ENCODE measurements at places on chromosomes 3 and 15. TPM values are rescaled to one million over a fixed set of nuclear protein-coding genes. Genes with fewer than 3 reads are reported as not detected.

Gene USP3
- 63.9 TPM for total RNA-seq

Gene RSL24D1
- 74.0 TPM for total RNA-seq

Gene CEMIP
- total RNA-seq: 0.12 TPM

Gene SH3GL3
- total RNA-seq: not detected

Gene ECE2
- not detected for total RNA-seq

Gene SPINK8
- not detected for total RNA-seq

Gene ARGFX
- not detected for total RNA-seq

Gene BCHE
- total RNA-seq: not detected

Gene PYGO1
- total RNA-seq: not detected

Gene GP9
- total RNA-seq: not detected

Gene CCR8
- total RNA-seq: 11.3 TPM

Gene SERPINI2
- total RNA-seq: not detected

Gene ANO10
- 8.9 TPM for total RNA-seq

Gene LAMB2
- not detected for total RNA-seq

Gene PROK2
- not detected for total RNA-seq

Gene RASL12
- total RNA-seq: not detected

Gene FAM219B
- 92.8 TPM for total RNA-seq

Gene CLEC3B
- total RNA-seq: 1.0 TPM

Gene NBEAL2
- total RNA-seq: 303 TPM

Gene HEXA
- total RNA-seq: 90.3 TPM

Gene POPDC2
- 2.0 TPM for total RNA-seq

Gene PP2D1
- total RNA-seq: not detected

Gene SEMA5B
- not detected for total RNA-seq

Gene DENND6A
- 27.6 TPM for total RNA-seq

Gene B3GNT5
- total RNA-seq: 2.0 TPM

Gene PRTG
- total RNA-seq: not detected

Gene AP3B2
- not detected for total RNA-seq

Gene FANCD2OS
- total RNA-seq: not detected

Gene KNG1
- not detected for total RNA-seq

Gene COPS2
- total RNA-seq: 64.6 TPM

Gene MAGEL2
- not detected for total RNA-seq

Gene BFSP2
- total RNA-seq: 0.44 TPM

Gene GTF2A2
- total RNA-seq: 137 TPM

Gene C3orf80
- total RNA-seq: 0.17 TPM

Gene DPPA4
- not detected for total RNA-seq

Gene ZNF774
- total RNA-seq: 3.0 TPM

Gene C3orf85
- total RNA-seq: not detected

Measured in T-helper 1 cell treated with Interleukin-12 subunit alpha and Interleukin-12 subunit beta and Interleukin-4 antibody, amounts not matched to agents 30 ng/mL and 1 ng/mL, for 36 hours (primary cell).